Stimulated activated CD8-positive, alpha-beta memory T cell treated with anti-CD3 and anti-CD28 coated beads, Interleukin-4, amount 100 ng/mL, for 1 hour (primary cell): ENCODE measurements at places on chromosomes 11 and 22.

DNA sequence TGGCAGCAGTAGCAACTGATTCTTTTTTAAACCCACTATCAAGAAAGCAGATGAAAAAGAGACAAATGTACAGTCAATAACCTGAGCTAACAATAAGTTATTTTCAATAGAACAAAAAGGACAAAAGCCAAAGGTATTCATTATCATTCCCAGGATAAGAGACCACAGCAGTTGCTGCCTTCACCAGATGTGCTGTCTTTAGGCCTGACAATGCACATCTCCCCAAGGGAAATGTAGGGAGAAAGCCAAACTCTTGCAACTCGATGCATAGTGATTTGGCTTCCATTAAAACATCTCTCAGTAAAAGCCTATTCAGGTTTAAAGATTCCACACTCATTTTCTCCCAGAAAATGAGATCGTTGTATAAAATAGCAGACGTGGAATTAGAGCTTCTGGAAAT lies 210.7 kb downstream of the METTL15 start:
- DNase-seq, result no peak

- DNase-seq, result no peak
These were observed 40.9 kb upstream of the MYEOV start for GRCh38 chr11:69253028-69253427.

- DNase-seq, result no peak
These were observed 72.1 kb downstream of the PTPRJ start for GRCh38 chr11:48052183-48053044.

GRCh38 chr11:67628710-67629385 lies 889 bp downstream of the NUDT8 start:
- DNase-seq, result no peak

DNA sequence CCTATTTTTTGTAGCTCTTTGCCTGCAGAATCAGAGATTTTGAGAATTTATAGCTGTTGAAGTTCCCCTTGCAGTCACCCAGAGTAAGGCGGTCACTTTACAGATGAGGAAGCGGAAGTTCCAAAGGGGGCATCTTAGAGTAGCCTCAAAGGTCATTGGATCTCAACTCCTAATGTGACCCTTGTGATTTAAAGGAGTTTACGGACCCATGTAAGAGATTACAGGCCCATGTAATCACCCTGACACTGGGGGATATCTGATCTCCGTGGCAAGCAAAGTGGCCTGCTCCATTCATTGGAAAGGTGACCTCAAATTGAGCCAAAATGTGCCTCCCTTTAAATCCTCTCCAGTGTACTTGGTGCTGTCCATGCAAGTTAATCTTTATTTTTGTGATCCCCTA lies 15.7 kb downstream of the P2RX3 start:
- DNase-seq, result no peak

DNA sequence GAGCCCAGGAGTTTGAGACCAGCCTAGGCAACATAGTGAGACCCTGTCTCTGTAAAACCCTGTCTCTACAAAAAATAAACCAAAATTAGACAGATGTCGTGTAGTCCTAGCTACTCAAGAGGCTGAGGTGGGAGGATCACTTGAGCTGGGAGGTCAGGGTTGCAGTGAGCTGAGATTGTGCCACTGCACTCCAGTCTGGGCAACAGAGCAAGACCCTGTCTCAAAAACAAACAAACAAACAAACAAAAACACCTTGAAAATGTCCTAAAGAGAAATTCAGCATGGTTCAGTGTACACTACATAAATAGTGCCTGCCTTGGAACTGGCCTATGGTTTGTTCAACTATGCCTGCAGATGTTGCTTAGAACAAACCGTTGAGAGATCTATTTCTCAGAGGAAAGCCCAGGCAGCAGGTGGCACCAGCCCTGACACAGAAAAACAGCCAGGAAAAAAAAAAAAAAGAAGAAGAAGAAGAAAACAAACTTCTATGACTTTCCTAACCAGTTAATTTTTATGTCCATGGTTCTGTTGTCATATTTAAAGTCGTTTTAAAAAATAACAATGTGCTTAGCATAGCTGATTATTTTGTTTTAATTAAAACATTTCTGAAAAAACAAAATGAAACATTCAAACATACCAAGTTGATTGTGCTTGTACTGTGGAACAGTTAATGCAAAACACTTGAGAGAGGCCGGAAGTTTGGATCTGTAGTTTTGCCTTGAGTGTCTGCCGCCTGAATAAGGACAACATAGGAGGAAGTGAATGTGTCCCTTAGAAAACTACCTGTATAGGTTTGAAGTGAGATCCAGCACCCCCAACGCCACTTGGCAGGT lies 5.4 kb downstream of the KREMEN1 start:
- DNase-seq, result no peak
